ENCODE measurements at places on chromosomes 11 and 22.

- H3K4me3 ChIP-seq, result no peak within 1 kb of the TSS
- H3K27ac ChIP-seq, result no peak within 1 kb of the TSS
- no peak for DNase-seq
- H3K27me3 ChIP-seq, result no peaks in the 10 kb centered on the region
- peaks cover 19% of the 10 kb centered on the region for H3K4me1 ChIP-seq
Measured at GRCh38 chr22:50577987-50578775, at the start of gene CPT1B. Gene CPT1B, minus strand, starts transcription at chr22:50578427. Its CDS starts 512 bp downstream, at chr22:50577915.

DNA sequence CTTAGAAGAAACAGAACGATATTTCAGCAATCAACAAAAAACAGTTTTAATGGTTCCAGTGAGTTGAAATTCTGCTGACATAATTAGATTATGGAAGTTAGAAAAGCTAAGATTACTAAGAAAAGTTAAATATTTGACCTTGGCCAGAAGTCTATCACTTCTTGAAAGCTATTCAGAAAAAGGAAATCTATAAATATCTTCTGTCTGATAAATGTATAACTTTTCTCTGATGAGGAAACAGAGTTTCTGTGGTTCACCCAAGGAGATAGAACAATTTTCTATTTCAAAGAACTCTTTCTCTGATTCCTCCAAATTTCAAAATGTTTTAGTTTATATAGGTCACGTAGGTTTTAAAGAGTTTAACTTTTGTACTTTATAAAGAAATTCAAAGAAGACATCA is 438.4 kb upstream of the CHORDC1 start:
- no peak overlapping the region for H3K4me3 ChIP-seq
- H3K27me3 ChIP-seq, result no peaks in the 10 kb centered on the region
- H3K27ac ChIP-seq, result no peak overlapping the region
- H3K4me1 ChIP-seq, result no peaks in the 10 kb centered on the region
- no peaks in the 10 kb centered on the region for H3K36me3 ChIP-seq
- no peak for DNase-seq

- no peaks in the 10 kb centered on the region for H3K36me3 ChIP-seq
- DNase-seq, result no peak
Measured at GRCh38 chr22:21939461-21939913, 13.2 kb downstream of the PPM1F start.

GRCh38 chr11:8681837-8682302 is 595 bp downstream of the TRIM66 start:
- no peaks in the 10 kb centered on the region for H3K27me3 ChIP-seq
- no peak for DNase-seq
- peaks cover 31% of the 10 kb centered on the region for H3K4me1 ChIP-seq
- H3K27ac ChIP-seq, result peak overlapping the region; percentile 97
- H3K4me3 ChIP-seq, result peak overlapping the region; percentile 90
- H3K36me3 ChIP-seq, result peaks cover 33% of the 10 kb centered on the region

DNA sequence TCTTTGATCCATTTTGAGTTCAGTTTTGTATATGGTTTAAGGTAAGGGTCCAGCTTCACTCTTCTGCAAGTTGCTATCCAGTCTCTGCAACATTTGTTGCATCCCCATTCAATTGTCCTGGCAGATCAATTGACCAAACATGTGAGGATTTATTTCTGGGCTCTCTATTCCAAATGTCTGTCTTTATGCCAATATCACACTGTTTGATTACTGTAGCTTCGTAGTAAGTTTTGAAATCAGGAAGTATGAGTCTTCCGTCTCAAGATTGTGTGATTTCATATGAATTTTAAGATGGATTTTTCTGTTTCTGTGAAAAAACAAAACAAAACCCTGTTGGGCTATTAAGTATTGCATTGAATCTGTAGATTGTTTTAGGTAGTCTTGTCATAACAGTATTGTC is 17.0 kb downstream of the APLP2 start:
- H3K4me1 ChIP-seq, result peaks cover 27% of the 10 kb centered on the region
- no peaks in the 10 kb centered on the region for H3K27me3 ChIP-seq
- H3K36me3 ChIP-seq, result no peaks in the 10 kb centered on the region
- DNase-seq, result no peak
- H3K27ac ChIP-seq, result no peak overlapping the region

- H3K27me3 ChIP-seq, result no peaks in the 10 kb centered on the region
- H3K4me3 ChIP-seq, result no peak overlapping the region
- H3K27ac ChIP-seq, result no peak overlapping the region
- H3K4me1 ChIP-seq, result peaks cover 2% of the 10 kb centered on the region
- no peak for DNase-seq
Measured at GRCh38 chr11:72578991-72579815, 95.0 kb downstream of the PDE2A start.

DNA sequence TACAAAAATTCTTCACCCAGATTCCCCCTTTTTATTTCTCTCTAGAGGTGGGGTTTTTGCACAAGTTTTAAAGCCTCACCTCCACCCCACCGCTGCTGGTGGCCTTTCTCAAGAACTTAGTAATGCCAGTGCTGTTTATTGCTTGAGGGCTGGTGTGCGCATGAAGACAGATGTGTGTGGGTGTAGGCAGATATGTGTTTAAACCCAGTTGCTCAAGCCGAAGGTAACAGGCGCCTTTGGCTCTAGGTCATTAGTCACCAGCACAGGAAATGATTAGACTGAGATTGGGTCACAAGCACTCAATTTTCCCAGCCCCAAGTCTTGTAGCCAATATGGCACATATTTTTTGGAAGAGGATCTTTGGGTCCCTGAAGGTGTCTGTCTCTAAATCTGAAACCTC is 2.7 kb upstream of the CLMP start:
- DNase-seq, result no peak
- H3K27me3 ChIP-seq, result no peaks in the 10 kb centered on the region
- H3K4me3 ChIP-seq, result no peak overlapping the region
- H3K4me1 ChIP-seq, result peaks cover 16% of the 10 kb centered on the region
- H3K36me3 ChIP-seq, result no peaks in the 10 kb centered on the region

DNA sequence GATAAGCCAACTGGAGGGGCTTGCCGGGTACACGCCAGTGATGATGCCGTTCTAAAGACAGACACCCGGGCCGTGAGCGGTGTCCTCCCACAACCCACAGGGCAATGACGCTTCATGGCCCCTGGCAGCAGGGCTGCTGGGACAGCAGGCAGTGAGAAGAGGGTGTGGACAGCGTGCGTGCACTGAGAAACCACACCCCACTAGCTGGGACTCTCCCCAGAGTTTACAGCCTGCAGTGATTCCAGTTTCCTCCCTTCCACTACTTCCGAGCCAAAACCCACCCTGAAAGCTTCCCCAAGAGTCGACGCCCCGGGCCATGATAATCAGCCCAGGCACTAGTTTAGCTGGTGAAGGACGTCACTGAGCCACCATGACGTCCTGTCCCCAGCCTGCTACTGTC is 29.2 kb downstream of the CPT1A start:
- no peak overlapping the region for H3K4me3 ChIP-seq
- no peak overlapping the region for H3K27ac ChIP-seq
- H3K36me3 ChIP-seq, result no peaks in the 10 kb centered on the region

DNA sequence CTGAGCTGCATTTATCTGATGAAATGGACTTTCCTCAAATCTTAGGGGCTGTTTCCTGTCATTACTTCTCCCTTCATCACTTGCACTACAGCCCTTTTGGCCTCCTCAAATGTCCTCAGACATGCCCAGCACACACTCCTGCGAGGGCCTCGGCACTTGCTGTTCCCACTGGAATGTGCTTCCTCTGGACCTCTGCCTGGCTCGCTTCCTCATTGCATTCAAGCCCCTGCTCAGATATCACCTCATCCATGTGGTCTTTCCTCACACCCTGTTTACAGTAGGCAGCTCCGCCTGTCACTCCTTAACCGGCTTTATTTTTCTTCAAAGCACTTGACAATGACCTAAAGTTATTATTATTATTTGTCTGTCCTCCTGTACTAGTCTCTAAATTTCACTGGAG is 9.0 kb downstream of the NAT10 start:
- no peak overlapping the region for H3K4me3 ChIP-seq
- H3K27me3 ChIP-seq, result no peaks in the 10 kb centered on the region
- no peak for DNase-seq
- H3K4me1 ChIP-seq, result no peaks in the 10 kb centered on the region
- H3K27ac ChIP-seq, result no peak overlapping the region
- peaks cover 6% of the 10 kb centered on the region for H3K36me3 ChIP-seq

DNA sequence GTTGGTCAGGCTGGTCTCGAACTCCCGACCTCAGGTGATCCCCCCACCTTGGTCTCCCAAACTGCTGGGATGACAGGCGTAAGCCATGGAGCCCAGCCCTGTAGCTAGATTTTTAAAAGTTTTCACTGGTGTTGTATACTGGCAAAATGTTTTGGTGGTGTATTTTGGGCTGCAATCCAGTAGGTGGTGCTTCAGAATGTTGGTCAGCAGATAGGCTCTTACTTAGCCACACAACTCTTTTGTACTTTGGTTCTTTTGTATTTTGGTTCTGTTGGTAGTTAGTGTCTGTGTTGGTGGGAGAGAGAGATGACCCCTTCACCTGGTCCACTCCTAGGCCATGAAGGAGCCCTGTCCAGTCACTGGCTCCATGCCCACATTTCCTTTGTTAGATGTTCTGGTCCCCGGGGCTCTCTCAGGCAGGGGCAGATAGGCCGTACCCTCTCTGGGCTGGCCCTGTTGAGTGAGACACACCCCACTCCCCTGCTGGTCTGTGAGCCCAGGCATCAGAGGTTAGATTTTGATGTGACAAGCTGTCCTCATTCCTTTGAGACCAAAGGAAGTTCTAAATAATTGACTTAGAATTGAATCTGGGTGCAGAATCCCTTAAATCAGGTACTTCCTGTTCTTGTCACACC is 123.8 kb downstream of the DDX10 start:
- no peaks in the 10 kb centered on the region for H3K36me3 ChIP-seq
- H3K4me1 ChIP-seq, result no peaks in the 10 kb centered on the region
- H3K27me3 ChIP-seq, result no peaks in the 10 kb centered on the region

DNA sequence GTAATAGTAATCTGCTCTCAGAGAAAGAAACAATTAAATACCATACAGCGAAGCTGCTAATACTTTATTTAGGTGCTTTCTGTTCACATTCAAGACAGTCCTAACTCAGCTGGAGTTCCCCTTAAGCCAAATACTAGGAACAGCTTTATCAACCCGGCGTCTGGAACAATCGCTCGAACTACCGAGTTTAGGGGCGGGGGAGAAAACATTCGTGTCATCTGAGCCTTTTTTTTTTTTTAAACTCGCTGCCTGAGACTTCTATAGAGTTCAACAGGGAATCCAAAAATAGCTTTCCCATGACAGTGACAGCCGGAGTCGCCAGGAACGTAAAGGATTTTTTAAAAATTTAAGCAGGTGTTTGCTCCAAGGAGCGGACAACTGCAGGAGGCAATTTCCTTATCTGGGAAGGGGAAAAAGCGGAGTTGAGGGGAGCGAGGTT is 852 bp downstream of the TRAF6 start:
- H3K4me3 ChIP-seq, result peak overlapping the region; percentile 92
- DNase-seq, result no peak
- peak overlapping the region; percentile 88 for H3K27ac ChIP-seq
- H3K4me1 ChIP-seq, result peaks cover 37% of the 10 kb centered on the region
- H3K27me3 ChIP-seq, result no peaks in the 10 kb centered on the region
- H3K36me3 ChIP-seq, result no peaks in the 10 kb centered on the region

DNA sequence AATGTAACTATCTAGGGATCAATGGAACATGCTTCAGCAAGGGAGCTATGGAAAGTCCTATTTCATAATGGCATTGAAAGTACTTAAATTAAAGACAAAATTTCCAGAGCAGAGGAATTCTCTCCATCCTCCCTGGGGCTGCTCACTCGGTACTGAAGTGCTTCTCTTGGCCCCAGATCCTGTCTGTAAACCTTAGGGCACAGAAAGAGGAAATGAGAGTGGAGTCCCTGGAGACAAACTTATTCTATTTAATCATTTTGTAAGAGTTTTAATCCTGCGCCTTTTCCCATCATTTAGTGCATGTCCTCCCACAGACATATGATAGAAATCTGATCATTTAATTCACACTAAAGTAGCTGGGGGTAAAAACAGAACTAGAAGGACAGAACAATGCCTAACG is 20.9 kb upstream of the PAMR1 start:
- no peak overlapping the region for H3K27ac ChIP-seq
- H3K4me3 ChIP-seq, result no peak overlapping the region
- H3K4me1 ChIP-seq, result peaks cover 21% of the 10 kb centered on the region
- no peaks in the 10 kb centered on the region for H3K27me3 ChIP-seq
- DNase-seq, result no peak

DNA sequence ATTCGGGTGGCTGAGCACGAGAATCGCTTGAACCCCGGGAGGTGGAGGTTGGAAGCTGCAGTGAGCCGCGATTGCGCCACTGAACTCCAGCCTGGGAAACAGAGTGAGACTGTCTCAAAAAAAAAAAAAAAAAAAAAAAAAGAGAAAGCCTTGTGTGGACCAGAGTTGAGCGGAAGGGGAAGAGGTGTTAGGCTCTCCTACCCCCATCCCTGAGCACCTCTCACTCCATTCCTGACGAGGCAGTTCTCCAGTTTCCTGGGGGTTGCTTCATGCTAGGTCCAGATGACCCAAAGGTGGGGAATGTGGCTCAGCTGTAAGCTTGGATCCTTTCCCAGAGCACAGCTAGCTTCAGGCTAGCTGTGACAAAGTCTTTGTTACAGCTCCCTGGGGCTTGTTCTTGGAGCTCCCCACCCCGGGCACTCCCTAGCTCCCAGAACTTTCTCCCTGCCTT is 8.8 kb upstream of the DNAL4 start:
- H3K36me3 ChIP-seq, result no peaks in the 10 kb centered on the region
- H3K4me1 ChIP-seq, result peaks cover 7% of the 10 kb centered on the region
- H3K4me3 ChIP-seq, result no peak overlapping the region
- peak overlapping the region; percentile 7 for H3K27ac ChIP-seq
- H3K27me3 ChIP-seq, result no peaks in the 10 kb centered on the region
- DNase-seq, result no peak

GRCh38 chr11:119989159-119989821 is 148.6 kb downstream of the TRIM29 start:
- no peaks in the 10 kb centered on the region for H3K27me3 ChIP-seq
- no peak for DNase-seq
- no peaks in the 10 kb centered on the region for H3K36me3 ChIP-seq
- H3K27ac ChIP-seq, result no peak overlapping the region
- peaks cover 13% of the 10 kb centered on the region for H3K4me1 ChIP-seq

DNA sequence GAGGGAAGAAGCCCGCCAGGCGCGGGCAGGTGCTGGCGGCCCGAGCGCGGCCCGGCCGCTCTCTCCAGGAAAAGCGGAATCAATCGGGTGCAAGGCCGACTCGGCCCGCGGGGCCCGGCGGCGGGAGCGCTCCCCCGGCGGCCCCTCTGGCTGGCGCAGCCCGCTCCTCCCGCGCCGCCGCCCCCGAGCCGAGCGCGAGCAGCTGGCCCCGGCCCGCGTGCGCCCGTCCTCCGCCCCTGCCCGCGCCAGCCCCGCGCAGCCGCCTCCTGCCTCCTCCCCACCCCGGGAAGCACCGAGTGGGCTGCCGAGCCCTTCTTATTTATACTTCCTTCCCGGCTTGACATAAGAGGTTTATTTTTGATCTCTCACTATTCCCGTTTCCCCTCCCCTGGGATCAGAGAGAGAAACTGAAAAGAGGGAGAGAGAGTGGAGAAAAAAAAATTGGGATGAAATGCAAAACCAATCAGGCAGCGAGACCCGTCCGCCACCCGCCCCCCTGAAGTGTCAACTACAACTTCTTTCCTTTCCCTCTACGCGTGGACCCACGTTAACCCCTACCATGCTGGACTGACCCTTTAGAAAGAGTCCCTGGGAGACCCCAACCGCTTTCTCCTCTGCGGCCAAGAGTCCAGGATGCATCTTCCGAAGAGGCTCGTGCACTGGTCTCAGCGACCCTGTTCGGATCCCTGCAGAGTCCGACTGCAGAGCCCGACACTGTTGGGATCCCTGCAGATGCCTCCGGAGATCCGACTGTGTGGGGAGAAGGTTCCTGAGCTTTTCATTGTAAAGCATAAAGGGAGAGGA is at the start of gene ADAMTS8:
ADAMTS8 (minus strand) TSS at position 294 of the 804 bp plus-strand sequence. CDS start 323 bp downstream, outside the sequence.
- H3K4me1 ChIP-seq, result peaks cover 17% of the 10 kb centered on the region
- peak within 1 kb of the TSS; percentile 65 for H3K4me3 ChIP-seq
- no peak for DNase-seq
- H3K27me3 ChIP-seq, result no peaks in the 10 kb centered on the region
- H3K36me3 ChIP-seq, result no peaks in the 10 kb centered on the region
- H3K27ac ChIP-seq, result no peak within 1 kb of the TSS
